ENCODE measurements at places on chromosomes 16 and 17.
A peak's percentile ranks its signal among the peaks of the same experiment; 100 is the strongest.

DNA sequence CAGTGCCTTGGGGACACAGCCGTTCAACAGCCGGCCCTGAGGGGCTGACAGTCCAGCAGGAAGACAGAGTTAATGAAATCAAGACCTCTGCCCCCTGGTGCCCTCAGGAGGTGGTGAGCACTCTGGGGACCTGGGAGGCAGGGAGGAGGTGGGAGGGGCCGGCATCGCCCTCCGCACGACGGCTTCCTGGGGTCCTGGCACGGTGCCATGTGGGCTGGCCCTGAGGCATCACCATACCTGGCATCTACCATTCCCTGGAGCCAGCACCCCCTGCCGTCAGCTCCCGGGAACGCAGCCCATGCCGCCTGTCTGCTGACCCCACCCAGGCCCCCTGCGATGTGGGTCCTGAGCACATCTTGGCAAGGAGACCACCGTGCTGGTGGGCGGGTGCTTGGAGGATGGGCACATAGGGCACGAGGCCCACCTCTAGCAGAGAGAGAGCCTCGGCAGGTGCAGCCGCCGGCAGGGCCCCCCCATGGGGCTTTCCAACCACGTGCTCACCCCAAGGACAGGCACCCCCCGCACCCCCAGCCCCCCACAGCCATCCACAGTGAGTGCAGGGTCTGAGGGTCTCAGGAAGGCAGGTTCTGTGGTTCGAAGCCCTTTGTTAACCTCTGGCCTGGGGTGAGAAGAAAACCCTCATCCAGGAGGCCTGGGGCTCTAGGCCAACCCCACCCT, 52.5 kb downstream of the ZFPM1 start:
- peak; percentile 74 for DNase-seq

DNA sequence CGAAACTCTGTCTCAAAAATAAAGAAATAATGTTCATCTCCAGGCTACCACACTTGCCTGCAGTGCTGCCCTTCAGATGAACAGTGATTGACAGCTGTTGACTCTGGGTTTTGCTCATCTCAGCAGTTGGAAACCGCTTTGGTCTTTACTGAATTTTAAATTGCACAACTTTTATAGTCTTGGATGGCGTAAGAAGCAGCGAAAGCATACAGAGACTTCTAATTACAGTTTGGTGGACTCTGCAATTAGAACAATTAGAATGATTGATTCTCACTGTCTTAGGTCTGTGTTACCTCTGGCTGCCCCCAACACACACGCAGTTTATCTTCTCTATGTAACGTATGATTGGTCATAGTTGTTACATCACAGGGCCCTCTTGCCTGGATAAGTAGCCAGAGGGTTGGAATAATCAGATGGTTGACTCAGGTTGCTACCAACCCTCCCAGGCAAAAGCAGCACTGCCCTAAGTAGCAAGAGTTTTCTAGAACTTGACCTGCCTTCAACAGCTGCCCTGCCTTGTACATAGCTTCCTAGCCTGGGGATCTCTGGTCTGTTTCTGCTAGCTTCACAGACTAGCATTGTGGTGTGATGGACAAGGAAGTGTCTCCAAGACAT, 1.9 kb upstream of the NAT9 start:
- no peak for DNase-seq

GRCh38 chr17:65814418-65814817, 253.0 kb upstream of the AXIN2 start:
- DNase-seq = no peak

- DNase-seq = no peak
Observed at GRCh38 chr16:73143002-73143401, 95.1 kb upstream of the ZFHX3 start.

- no peak for DNase-seq
Observed at GRCh38 chr17:4229627-4230541, 33.9 kb downstream of the ANKFY1 start.

- DNase-seq = no peak
Observed at GRCh38 chr17:30226878-30227277, 8.6 kb downstream of the SLC6A4 start.

DNA sequence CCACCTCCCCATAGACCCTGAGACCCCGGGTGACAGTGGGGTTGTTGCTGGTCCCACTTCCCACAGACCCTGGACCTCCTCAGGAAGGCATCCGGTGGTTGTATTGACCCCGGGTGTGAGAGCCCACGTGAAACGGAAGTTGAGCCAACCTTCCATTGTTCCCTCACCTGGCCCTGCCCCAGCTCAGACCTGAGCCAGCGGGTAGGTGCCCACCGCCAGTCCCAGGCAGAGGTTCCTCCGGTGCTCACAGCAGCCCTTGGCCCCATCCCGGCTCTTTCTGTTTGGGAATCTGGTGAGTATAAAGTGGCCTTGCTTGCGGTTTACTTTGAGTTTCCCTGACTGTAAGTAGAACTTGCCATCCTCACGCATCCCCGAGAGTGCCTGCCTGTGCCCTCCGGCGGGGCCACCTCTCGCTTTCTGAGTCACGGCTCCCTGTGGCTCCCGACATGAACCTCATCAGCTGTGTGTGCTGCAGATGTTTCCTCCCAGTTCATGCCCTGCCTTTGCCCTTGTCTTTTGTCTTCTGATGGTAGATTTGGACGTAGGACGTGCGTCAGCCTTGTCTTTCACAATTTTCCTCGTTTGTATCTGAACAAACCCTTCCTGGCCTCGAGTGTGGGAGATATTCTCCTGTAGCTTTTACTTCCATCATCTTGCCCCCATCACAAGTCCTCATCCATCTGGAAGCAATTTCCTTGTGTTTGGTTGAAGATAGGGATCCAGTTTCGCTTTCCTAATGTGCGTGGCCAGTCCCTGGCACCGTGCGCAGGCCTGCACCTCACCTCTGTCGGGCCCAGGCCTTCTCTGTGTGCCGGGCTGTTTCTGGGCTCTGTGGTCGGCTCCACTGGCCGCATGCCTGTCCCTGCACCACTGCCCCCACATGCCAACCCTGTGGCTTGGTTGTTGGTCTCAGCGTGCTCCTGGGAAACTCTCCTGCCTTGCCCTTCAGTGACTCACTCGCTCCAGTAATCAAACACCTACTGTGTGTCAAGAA, 76.0 kb downstream of the METRNL start:
- peak; percentile 81 for DNase-seq

DNA sequence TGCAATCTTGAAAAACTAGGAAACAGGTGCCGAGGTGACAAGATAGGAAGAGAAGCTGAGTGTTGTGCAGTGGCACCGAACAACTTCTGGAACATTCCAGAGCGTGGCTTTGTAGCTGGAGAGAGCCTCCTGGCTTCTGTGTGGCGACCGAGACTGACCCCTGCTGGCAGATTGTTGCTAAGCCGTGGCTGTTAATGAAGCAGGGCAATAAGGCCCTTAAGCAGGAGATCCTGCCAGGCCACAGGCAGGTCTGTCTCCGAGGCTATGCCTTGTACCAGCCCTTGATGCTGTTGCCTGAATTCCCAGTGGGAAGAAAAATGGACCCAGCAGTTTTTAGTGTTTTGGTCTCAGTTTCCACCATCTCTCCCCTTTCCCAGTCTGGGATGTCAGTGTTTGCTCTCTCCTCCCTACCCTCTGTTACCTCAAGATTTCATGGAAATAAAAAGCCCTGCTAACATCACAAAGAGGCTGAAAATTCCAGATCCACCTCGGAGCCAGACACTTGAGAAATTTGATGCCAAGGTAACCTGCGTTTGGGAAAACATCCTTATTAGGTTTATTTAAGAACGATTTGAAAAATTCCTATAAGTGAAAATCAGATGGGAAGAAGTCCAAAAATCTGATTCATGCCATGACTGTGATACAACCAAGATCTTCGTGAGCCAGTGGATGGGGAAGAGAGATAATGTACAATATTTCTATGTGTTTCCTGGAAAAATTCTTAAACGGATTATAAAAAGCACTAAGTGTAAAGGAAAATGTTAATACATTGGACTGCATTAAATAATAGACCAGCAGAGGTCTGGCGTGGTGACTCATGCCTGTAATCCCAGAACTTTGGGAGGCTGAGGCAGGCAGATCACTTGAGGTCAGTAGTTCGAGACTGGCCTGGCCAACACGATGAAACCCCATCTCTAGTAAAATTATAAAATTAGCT, 265.1 kb downstream of the PRKCA start:
- peak; percentile 74 for DNase-seq

DNA sequence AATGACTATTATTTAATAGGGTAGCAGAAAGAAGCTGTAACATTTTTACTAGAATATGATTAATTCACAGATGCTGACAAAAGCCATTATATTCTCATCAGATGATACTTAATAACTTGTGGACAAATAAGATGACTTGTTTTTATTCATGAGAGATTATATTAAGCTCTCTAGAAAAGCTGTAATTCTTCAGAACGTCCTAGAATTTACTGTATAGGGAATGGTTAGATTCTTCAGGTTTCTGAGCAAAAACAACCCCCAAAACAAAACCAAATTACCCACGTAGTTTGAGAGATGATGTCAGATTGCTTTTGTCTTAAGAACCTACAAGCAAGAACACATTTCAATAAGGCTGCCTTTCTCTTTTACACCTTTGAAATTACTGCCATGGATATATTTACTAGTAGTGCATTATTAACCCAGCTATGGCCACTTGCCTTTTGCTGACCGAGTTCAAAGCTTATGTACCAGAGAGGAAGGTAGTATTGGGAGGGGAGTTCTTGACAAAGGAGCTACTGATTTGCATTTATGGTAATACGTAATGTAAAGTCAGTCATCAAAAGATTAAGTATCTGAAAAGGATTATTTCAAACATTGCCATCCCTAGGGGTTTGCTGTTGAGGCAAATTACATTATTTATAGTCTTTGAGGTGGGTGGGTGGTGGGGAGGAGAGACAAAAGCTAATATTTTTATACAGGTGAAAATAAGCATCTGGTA, 51.7 kb downstream of the NLK start:
- DNase-seq = no peak

GRCh38 chr17:82238472-82239201, 9.8 kb downstream of the SLC16A3 start:
- DNase-seq = peak; percentile 80

DNA sequence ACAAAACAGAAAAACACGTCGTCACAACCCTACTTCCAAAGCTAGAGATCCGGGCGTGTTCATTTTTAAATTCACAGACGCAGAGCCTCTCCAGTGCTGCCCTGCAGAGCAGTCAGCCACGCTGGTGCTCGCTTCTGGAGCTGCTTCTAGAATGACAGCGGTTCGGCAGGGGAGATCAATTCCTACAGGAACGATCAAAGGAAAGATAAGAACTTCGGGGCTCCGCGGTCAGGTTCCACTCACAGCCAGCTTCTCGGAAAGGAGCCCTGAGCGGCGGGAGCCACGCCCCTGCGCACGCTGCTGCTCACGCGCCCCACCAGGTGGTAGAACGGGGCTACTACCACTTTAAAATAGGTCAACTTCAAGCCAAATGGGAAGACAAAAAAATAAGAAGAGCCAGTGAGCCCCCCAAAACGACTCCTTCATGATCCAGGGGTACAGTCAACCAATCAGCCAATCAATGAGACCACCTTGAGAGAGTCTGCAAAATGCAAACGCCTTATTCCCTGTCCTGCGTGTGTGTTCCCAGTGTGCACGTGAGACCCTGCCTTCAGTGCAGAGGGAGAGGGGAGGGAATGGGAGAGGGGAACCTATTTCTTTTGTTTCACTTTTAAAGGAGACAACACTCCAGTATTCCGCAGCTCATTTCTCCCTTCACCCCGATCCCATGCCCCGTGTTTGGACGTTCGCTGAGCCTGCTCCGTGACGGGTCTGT, 209.7 kb downstream of the RBFOX3 start:
- peak; percentile 70 for DNase-seq

Data from CD4-positive, alpha-beta T cell treated with Interleukin-15 for 1 hour (primary cell).